Activated CD8-positive, alpha-beta memory T cell treated with anti-CD3 and anti-CD28 coated beads for 1 hour (primary cell): ENCODE measurements at places on chromosomes 3 and 15.

- DNase-seq, result no peak
These were observed 430.7 kb upstream of the CBLB start for GRCh38 chr3:106299300-106300098.

- no peak for DNase-seq
These were observed 113.8 kb upstream of the STRIT1 start for GRCh38 chr3:155407331-155407730.

DNA sequence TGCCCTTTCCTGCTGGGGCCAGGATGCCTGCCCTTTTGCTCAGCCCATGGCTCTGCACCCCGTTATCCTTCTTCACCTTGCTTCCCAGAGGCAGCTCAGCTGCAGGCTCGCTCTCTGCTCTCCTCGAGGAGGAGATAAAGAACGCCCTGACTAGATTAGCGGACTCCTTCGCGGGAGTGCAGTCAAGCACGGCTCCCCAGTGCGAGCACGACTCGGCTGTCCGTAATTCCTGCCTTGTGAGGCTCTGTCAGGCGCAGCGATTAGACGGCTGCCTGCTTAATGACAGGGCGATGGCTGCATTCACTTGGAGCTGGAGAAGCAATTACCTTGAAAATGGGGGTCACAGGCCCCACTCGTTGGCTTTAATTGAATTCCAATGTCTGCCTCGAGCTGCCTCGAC is 25.9 kb downstream of the TLE3 start:
- no peak for DNase-seq

DNA sequence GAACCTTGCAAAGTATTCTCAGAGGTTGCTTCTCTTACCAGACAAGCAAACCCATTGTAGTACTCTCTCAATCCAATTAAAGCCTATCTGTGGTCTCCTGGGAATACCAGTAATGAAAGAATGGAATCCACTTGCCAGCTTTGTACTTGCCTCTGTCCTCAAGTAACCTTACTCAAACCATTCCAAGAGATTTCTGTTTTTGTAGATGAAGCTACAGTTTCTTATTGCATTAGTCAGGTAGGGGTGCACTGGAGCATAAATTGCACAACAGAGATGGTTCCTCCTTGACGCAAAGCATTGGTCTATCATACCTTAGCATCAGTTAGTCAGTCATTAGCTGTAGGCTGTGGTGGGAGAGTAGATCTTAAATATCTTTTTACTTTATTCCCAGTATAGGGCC is 52.9 kb downstream of the BTLA start:
- DNase-seq, result no peak

DNA sequence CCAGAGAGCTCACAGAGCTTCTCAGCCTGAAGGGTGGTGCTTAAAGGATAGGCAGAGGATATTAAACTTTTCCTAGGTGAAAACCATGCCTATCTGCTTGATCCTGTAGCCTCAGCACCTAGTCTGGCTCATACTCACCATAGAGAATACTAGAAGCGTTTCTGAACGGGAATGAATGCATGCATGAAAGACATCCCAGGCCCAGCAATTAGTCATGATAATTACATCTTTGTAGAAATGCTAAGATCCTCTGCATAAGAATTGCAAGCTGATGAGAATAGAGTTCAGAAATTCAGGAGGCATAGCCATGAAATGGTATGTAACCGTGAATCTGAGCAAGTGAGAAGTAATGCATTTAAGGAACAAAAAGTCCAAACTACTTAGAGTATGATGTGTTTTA is 5.9 kb upstream of the TMEM108 start:
- DNase-seq, result no peak

- DNase-seq, result no peak
These were observed 126.1 kb upstream of the CTNNB1 start for GRCh38 chr3:41073190-41073589.

DNA sequence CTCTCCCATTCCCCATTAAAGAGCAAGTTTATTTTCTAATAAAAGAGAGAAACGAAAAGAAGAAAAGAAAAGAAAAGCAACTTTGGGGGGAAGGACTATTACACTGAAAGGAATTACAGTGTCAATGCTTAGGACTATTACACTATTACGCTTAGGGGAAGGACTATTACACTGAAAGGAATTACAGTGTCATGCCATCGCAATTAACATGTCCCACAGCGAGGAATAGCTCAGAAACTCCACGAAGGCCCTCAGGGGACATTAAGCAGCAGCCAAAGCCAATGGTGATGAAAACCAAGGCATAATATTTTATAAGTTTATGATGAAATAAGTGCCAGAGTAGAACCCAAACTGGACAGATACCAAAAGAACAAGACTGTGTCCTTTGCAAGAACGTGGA is 22.1 kb upstream of the DET1 start:
- DNase-seq, result no peak

DNA sequence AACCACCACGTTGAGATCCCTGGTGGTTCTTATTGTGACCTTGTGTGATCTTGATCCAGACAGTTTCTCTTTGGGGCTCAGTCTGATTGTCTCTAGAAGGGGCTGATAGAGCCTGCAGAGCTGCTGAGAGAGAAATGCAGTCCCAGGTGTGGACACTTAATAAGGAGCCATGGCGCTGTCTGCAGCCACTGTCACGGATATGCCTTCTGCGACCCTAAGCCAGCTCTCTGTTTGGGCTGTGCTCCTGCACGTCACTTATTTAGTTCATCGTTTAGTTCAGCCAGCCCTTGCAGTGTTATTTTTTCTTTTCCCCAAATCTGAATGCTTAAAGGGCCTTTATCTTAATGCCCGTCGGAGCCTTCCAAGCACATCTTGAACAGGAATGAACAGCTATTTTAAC is 12.0 kb downstream of the SLC6A1 start:
- DNase-seq, result no peak
